ENCODE measurements at places on chromosomes 6 and 20.

DNA sequence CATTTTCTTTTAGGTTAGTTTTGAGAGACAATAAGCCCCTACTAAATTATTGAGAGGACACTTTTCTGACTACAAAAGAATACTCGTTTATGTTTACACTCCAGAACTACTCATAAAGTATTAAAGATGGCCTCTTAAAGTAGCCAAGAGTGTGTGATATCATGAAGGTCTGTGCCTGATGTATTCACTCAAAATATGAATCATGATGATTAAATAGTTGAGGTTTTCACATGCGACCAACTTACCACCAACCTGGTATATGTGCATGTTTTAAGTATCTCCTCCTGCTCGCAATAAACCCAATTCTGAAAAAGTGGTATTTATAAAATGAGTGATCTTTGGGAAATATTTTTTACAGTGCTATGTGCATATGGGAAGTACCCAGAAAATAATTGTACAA lies 43.9 kb downstream of the IL20RA start:
- H3K4me3 ChIP-seq: no peak overlapping the region
- no peaks in the 10 kb centered on the region for H3K36me3 ChIP-seq
- DNase-seq: peak; percentile 27
- H3K4me1 ChIP-seq: peaks cover 21% of the 10 kb centered on the region
- no peak overlapping the region for H3K27ac ChIP-seq
- H3K27me3 ChIP-seq: no peaks in the 10 kb centered on the region

- peak overlapping the region; percentile 61 for H3K27ac ChIP-seq
- no peak for DNase-seq
- H3K4me3 ChIP-seq: no peak overlapping the region
- H3K36me3 ChIP-seq: no peaks in the 10 kb centered on the region
- H3K4me1 ChIP-seq: peaks cover 53% of the 10 kb centered on the region
These were observed 89.0 kb downstream of the CD40 start for GRCh38 chr20:46206992-46207549.

GRCh38 chr20:44288252-44288651 lies 22.8 kb downstream of the FITM2 start:
- H3K27me3 ChIP-seq: no peaks in the 10 kb centered on the region
- no peaks in the 10 kb centered on the region for H3K36me3 ChIP-seq
- H3K4me1 ChIP-seq: no peaks in the 10 kb centered on the region
- H3K27ac ChIP-seq: no peak overlapping the region

- no peaks in the 10 kb centered on the region for H3K27me3 ChIP-seq
- H3K4me1 ChIP-seq: no peaks in the 10 kb centered on the region
- no peak overlapping the region for H3K4me3 ChIP-seq
- H3K27ac ChIP-seq: no peak overlapping the region
- no peaks in the 10 kb centered on the region for H3K36me3 ChIP-seq
These were observed 28.3 kb downstream of the CDH4 start for GRCh38 chr20:61280217-61280980.

- no peaks in the 10 kb centered on the region for H3K27me3 ChIP-seq
- no peak for DNase-seq
These were observed 41.8 kb downstream of the GCLC start for GRCh38 chr6:53503060-53503459.

DNA sequence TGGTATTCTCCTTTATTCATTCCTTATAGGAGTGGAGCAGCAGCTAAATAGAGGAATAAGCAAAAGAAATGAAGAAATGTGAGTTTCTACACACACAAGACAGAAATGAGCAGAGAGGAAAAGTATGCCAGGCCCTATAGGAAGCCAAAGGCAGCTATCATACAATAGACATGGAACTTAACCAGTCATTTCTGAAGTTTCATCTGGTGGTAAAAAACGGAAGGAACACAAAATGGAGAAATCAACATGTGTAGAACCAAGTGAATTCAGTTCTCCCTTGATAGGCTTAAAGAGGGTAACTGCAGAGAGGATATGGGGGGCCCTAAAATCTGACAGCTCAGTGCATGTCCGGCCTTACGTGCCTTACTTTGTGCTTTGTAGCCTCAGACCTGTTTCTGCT lies 44.6 kb downstream of the TSBP1 start:
- H3K36me3 ChIP-seq: no peaks in the 10 kb centered on the region
- H3K4me3 ChIP-seq: no peak overlapping the region
- no peak overlapping the region for H3K27ac ChIP-seq

DNA sequence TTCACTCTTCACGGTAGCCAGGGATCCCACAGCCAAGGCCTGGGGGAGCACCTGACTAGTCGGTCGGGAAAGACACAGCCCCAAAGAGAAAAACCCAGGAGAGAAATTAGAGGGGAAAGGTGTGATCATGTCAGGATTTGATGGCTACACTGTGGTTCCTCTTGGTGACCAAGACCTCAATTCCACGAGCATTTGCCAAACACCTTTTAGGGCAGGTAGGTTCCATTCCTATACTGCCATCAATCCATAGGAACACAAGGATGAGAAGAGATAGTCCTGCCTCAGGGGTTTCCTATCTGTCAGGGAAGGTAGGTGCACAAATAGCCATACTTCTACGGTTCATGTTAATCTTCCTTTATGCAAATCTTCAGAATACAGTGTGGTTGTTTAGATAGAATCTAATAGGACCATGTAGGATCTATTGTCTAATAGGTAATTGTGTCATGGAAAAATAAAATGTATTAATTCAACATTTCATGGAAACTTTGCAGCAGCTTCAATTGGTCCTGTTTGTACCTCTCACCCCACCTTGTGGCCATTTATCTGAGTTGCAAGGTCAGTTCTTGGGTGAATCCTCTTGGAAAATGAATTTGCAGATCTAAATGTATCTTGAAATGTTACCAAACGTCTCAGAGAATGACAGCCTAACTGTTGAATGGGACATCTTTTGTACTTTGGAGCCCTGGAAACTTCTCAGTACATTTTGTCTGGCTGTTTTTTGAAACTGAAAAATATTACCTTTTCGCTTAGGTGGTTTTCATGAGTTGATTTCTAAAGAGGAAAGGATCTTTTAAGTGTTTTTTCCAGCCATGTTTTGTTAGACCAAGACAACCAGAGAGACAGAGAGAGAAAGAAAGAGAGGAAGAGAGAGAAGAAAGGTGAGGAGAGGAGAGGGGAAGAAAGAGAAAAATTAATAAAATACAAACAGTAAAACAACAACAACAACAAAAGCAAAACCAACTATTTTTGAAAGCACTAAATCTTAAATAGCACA lies 33.7 kb upstream of the IYD start:
- H3K27ac ChIP-seq: no peak overlapping the region
- no peaks in the 10 kb centered on the region for H3K4me1 ChIP-seq
- H3K27me3 ChIP-seq: no peaks in the 10 kb centered on the region
- H3K4me3 ChIP-seq: no peak overlapping the region
- DNase-seq: peak; percentile 80

GRCh38 chr6:25233226-25233625 lies 45.9 kb upstream of the CARMIL1 start:
- DNase-seq: no peak
- H3K4me3 ChIP-seq: no peak overlapping the region
- no peaks in the 10 kb centered on the region for H3K27me3 ChIP-seq
- H3K27ac ChIP-seq: no peak overlapping the region
- 0 out of 2 replicates have a peak, but pooled peaks cover 2% of the 10 kb centered on the region for H3K4me1 ChIP-seq
- no peaks in the 10 kb centered on the region for H3K36me3 ChIP-seq

GRCh38 chr6:108455688-108456087 lies 105.0 kb upstream of the FOXO3 start:
- H3K27me3 ChIP-seq: no peaks in the 10 kb centered on the region
- DNase-seq: no peak
- H3K4me3 ChIP-seq: no peak overlapping the region
- no peak overlapping the region for H3K27ac ChIP-seq

- no peak for DNase-seq
- H3K36me3 ChIP-seq: no peaks in the 10 kb centered on the region
- H3K4me1 ChIP-seq: no peaks in the 10 kb centered on the region
- H3K27ac ChIP-seq: no peak overlapping the region
- no peak overlapping the region for H3K4me3 ChIP-seq
- no peaks in the 10 kb centered on the region for H3K27me3 ChIP-seq
These were observed 93.8 kb upstream of the BCLAF1 start for GRCh38 chr6:136383268-136383937.

- DNase-seq: no peak
- peaks cover 16% of the 10 kb centered on the region for H3K4me1 ChIP-seq
- no peaks in the 10 kb centered on the region for H3K27me3 ChIP-seq
- no peaks in the 10 kb centered on the region for H3K36me3 ChIP-seq
- H3K27ac ChIP-seq: no peak overlapping the region
- no peak overlapping the region for H3K4me3 ChIP-seq
These were observed 166.0 kb upstream of the SCGN start for GRCh38 chr6:25485821-25486534.

All from HCT116 (cell line).